ENCODE measurements at places on chromosomes 1 and 21.

- DNase-seq: no peak
Observed at GRCh38 chr1:31799895-31800673, 15.7 kb downstream of the SPOCD1 start.

DNA sequence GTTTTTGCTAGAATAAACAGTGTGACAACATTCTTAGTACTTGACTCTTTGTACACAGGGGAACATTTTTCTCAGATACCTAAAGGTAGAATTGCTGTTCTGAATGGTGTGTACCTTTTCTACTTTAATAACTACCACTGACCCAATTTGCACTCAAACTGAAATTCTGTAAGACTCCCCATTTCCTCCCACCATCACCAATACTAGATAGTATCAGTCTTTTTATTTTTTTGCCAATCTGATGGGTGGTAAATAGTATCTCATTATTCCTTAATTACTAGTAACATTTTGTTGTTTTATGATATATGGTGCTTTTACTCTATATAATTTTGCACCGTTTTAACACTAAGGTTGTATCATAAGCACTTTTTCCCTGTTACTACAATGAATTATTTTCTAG, 28.8 kb upstream of the GCLM start:
- no peak for DNase-seq

- DNase-seq: peak; percentile 96
Observed at GRCh38 chr1:1630191-1630964, 1.6 kb upstream of the MMP23B start.

- no peak for DNase-seq
Observed at GRCh38 chr1:172946814-172947507, 103.8 kb downstream of the TNFSF18 start.

- DNase-seq: peak; percentile 15
Observed at GRCh38 chr1:107480548-107481415, 339.9 kb downstream of the NTNG1 start.

DNA sequence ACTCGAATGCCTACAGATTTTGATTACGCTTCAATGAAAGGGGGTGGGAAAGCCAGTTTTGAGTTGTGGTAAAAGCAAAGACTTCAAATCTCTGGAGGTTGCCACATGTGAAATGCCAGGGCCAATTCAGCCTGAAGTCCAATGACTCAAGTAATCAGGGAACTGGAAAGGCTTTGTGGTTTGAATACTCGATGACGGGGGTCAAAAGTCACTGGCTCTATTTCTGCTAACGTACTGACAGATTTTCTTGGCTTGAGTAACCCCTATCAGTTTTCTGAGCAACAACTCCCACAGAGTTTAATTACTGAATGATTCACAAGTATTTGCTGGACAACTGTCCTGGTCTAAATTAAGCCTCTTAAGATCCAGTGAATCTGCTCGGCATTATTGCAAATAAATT, 152.2 kb downstream of the SIPA1L2 start:
- DNase-seq: no peak

DNA sequence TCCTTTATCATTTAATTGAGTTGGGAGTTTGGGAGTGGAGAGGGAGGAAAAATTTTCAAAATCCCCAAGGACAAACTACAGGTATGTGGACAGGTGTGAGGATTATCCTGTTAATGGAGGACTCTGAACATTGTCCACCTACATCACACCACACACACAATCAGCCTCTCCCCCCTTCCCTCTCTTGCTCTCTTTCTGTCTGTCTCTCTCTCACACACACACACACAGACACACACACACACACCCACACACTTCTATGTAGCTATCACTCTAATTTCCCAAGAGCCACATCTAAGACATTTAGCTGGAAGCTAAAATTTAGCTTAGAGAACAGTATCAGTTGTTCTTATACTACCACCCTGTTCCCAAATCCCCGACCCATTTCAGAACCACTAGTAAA, 1.5 kb downstream of the S100A8 start:
- DNase-seq: no peak

DNA sequence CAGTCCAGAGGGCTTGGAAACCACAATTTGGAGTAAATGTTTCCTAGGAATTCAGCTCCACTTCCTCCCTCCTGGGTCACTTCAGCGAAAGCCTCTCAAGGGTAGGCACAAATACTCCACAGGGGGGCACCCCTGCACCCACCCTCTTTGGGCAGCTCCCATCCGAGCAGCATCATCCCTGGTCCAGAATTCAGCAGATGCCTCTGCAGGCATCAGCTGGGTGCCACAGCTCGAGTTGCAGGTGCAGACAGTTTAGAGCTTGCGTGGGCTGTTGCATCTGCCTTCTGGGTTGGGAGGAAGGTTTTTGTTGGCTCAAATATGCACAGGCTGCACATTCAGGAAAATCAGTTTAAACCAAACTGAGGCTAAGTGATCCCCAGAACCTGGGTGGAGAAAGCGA, 25.0 kb downstream of the KANK4 start:
- peak; percentile 83 for DNase-seq

- peak; percentile 34 for DNase-seq
Observed at GRCh38 chr1:181423301-181423918, 59.9 kb upstream of the CACNA1E start.

DNA sequence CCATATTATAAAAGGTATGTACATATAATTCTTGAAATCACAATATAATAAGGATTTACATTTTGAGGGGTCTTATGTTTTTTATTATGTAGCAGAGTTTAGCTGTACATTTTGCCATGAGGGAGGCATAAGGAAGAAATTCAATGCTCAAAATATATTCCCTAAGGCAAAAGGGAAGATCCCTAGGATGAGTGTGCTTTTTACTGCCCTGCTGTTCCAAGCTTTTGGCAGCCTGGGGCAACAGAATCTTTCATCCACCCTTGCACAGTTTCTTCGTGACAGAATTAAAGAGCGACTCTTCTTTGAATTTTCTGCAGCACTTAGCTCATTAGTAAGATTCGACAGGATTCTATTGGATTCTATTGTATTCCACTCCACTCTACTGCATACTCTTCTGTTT, 39.5 kb upstream of the DAB1 start:
- no peak for DNase-seq

GRCh38 chr1:25615172-25615541, 1.4 kb upstream of the MAN1C1 start:
- DNase-seq: no peak

DNA sequence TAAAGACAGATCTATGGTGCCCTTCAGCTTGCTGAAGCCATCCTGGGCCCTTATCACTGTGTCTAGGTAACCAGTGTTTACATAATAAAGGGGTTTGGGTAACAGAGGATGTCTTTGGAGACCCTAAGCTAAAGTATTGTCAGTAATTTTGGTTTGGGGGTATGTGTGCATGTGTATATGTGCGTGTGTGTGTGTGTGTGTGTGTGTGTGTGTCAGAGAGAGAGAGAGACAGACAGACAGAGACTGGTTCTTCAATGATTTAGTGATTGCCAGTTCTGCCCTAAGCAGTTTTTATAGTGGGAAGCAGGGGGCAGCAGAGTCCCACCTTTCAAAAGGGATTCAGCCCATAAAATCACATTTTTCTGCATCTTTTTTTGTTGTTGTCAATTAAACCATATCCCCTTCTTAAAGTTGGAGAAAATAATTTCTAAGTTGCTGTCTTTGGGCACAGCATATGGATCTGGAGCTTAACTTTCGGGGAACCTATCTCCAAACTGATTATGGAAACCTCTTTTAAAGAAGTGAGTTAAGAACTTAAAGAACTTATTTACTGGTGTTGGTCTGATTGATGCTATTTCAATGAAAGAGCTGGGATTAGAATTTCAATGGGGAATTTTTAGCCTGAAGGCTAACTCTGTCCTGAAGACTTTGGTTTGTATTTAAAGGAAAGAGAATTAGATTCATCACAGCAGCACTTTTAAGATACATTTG, 51.1 kb downstream of the ZNF326 start:
- DNase-seq: peak; percentile 20

- no peak for DNase-seq
Observed at GRCh38 chr1:212397171-212397570, 17.5 kb downstream of the PACC1 start.

GRCh38 chr1:21298981-21299391, 8.7 kb upstream of the ECE1 start:
- DNase-seq: no peak

GRCh38 chr1:61119085-61119484, 36.7 kb downstream of the NFIA start:
- no peak for DNase-seq

DNA sequence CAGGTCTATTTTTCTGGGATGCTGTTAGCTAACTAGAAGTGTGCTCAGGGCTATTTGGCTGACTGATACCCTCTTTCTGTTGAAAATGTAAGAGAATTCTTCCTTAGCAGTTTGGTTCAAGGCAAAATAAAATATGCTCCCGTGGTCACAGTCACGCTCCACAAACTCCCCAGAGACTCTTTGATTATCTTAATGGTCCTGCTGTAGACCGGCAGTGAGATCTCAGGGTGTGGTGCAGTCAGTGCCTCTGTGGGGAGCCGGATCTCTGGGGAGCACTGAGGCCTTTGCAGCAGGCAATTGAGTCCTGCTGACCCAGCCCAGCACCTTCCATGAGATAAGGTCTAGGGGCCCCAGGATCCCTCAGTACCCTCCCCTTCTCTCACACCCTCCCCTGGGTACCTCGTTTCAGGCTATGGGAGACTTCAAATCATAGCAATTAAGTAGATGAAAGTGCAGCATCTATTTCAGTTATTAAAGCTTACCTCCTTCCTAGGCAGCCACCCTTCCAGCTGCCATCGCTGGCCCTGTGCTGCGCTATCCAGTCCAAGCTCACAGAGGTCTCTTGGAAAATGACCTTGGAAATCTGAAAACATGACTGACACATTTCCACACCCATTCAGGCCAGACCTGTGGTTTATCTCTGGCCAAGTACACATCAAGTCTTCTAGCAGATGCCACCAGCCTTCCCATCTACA, 98.1 kb downstream of the SEC16B start:
- DNase-seq: no peak

DNA sequence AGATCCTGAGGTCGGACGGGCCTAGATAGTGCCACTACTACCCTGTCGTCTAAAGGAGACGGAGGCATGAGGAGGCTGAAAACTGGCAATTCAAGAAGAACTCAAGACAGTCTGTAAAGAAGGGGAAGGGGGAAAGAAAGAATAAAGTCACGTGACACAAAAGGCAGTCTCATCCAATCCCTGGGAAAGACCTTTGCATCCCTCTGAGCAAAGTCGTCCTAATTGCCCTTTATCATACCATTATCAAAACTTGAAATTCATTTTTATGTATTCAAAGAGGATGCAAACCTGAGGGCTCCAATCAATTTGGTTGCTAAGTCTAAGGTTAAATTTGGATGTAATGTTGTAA, 2.2 kb downstream of the DUSP10 start:
- DNase-seq: no peak

- no peak for DNase-seq
Observed at GRCh38 chr1:16967095-16967575, 13.3 kb downstream of the MFAP2 start.

DNA sequence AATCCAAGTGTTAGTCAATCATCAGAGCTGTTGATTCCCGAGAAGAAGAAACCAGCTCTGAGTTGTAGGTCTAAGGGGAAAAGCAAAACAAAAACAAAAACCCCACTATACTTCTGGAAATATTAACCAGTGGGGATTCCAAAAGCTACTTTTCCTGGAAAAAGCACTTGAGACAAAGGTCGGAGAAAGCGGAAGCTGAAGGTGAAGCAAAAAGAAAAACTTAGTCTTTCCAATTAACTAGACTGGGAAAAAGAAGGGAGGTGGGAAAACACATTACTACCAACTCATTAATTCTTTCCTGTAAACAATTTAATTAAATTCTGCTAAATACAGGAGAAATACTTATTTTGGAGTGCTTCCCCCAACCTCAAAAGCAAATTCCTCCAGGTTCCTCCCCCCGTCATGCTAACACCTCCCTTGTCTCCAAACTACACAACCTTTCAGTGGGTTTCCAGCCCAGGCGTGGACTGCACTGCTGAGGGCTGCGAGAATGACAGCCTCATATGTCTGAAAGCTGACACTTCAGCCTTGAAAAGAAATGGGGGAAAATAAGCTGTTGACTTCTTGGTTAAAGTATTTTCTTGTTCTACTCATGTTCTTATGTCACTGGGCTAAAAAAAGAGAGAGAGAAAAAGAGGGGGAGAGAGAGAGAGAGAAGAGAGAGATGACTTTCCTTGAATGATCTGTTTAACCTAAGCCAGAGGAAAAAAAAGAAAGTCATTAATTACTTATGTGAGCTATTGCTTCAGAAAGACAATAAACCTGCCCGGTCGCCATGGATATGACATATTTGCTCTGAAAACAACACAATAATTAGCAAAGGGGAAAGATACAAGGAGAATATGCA, 5.1 kb downstream of the CASZ1 start:
- peak; percentile 61 for DNase-seq

GRCh38 chr1:113442131-113442530, 51.8 kb downstream of the MAGI3 start:
- no peak for DNase-seq

DNA sequence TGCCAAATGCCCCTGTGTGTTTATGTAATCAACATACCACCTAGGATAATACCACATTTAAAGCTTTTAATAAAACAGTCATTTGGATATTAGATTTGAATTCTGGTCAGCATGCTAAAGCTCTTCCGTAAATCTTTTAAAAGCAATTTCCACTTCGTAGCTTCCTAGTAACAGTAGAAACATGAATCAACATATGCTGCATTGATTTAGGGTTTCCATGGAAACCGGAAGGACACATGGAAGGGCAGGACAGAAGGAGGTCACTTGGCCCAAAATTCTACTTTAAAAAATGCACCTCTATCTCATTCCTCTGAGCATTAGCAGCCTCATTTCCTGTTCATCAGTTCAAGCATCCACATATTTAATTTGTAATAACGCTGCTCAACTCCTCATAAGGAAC, 8.1 kb downstream of the RGS8 start:
- no peak for DNase-seq

DNA sequence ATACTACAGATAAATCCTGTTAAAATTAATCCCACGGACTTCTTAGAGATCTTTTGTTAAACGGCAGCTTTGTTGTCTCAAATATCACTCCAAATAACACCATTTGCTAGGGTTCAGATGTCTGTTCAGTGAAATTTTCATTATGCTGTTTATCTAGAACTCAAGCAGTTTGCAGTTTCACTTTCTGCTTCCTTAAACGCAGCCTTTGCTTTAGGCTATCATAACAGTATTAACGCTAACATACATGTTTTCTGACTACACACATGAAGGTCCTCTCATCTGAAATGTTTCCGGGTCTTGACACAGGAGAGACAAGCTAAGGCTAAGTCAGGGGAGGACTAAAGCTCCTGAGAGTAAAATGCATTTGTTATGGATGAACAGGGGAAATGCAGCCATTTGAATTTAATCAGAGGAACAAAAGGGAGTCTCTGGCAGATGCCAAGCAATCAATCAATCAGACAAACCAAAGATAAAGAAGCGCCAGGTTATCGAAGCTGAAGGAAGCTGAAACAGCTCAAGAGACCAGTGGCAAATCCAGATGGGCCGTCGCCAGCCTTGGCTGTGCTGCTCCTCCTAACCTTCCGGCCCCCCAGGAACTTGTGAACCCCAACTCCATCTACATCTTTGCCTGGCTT, 16.9 kb downstream of the CCSAP start:
- no peak for DNase-seq

- DNase-seq: no peak
Observed at GRCh38 chr1:245180496-245181157, 25.8 kb downstream of the KIF26B start.

GRCh38 chr1:243244432-243244841, 10.6 kb downstream of the CEP170 start:
- DNase-seq: no peak

GRCh38 chr21:22725436-22725835, 1727.2 kb downstream of the NCAM2 start:
- DNase-seq: no peak
